Epithelial cell of esophagus (primary cell): ENCODE measurements at places on chromosomes 2 and 18.
A peak's percentile ranks its signal among the peaks of the same experiment; 100 is the strongest.

GRCh38 chr2:108585436-108585835, 51.2 kb downstream of the LIMS1 start:
- no peak for DNase-seq

GRCh38 chr2:202335791-202336467, 40.2 kb upstream of the BMPR2 start:
- peak; percentile 55 for DNase-seq

DNA sequence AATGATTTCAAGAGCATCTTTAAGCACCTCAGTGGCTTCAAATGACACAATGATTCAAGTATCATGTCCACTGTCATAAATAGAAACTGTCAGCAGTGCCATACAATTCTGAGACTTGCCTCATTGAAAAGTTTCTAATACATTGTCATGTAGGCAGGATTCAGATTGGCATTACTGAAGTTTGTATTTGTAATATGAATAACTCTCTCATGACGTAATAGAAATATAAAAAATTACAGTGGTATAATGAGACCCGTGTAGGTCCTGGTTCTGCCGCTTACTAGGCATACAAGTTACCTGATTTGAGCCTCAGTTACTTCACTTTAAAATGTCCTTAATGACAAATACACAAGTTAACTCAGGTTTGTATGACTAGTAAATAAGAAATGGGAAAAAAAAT, 1536.2 kb upstream of the NXPH2 start:
- DNase-seq: no peak

DNA sequence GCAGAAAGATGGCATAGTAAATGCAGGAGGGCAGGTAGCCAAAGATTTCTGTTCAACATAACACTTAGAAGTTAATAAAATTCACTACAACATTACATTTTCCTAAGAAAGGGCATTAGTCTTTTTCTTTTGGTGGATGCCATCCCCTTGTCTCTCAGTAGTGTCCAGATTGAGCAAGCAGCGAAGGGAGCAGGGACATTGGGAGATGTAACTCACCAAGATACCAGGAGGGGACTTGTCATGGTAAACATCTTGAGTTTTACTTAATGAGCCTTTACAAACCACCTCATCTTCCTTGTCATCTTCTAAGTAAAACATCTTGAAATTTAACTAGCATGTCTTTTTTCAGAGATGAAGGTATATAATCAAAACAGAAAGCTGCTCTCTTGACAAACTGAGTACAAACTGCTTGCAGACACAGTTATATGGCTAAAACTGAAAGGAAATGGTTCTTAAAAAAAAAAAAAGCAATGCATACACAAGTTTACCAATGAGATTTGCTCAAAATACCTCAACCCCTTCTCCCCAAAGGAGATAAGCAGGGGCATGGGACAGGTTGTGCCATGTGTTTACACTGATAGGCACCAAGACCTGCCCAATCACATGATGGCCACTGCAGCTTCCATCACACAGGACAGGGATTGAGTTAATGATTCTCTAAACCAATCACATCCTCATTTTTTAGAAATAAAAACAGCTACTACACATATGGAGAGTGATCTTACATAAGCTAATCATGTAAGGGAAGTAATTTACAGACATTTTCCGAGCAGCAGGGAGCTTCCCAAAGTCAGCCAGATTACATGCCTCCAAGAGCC, 30.3 kb downstream of the LPIN2 start:
- no peak for DNase-seq

DNA sequence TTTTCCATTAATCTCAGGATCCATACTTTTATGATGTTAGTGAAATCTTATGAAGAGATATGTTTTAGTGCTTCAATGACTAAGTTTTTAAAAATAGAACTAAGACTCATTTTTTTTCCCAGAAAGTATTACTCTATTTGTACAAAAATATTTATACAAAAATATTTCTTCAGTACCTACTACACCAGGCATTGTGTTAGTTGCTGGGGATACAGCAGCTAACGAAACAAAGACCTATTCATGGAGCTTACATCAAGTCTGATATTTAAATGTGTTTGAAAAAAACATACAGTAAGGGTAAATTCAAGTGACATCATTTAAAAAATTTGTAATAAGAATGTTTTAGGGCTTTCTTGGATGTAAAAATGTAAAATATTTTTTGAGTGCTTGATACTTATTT, 11.6 kb downstream of the VAPA start:
- DNase-seq: no peak

- peak; percentile 43 for DNase-seq
Observed at GRCh38 chr2:102000813-102001766, 9.3 kb downstream of the IL1R2 start.

- DNase-seq: no peak
Observed at GRCh38 chr2:211673133-211673905, 865.3 kb downstream of the ERBB4 start.

GRCh38 chr2:224930990-224931389, 111.3 kb downstream of the DOCK10 start:
- DNase-seq: no peak

GRCh38 chr2:157971702-157972101, 95.6 kb upstream of the ACVR1 start:
- DNase-seq: peak; percentile 62
